ENCODE measurements at places on chromosomes 6 and 20. TPM values are rescaled to one million over a fixed set of nuclear protein-coding genes. Genes with fewer than 3 reads are reported as not detected.

DNAH8 gene
- not detected for total RNA-seq

VWA7 gene
- 0.34 TPM for total RNA-seq

RIN2 gene
- total RNA-seq: 10.6 TPM

OXT gene
- total RNA-seq: not detected

CFAP61 gene
- not detected for total RNA-seq

TMX4 gene
- 10.2 TPM for total RNA-seq

ZMYND8 gene
- 15.4 TPM for total RNA-seq

GPX5 gene
- total RNA-seq: not detected

OR12D3 gene
- total RNA-seq: not detected

GRCh38 chr6:166763606-166764472, 136.8 kb upstream of the RPS6KA2 start:
- DNase-seq: no peak

- DNase-seq: no peak
These were observed 608.9 kb downstream of the C6orf118 start for GRCh38 chr6:164700497-164700896.

DNA sequence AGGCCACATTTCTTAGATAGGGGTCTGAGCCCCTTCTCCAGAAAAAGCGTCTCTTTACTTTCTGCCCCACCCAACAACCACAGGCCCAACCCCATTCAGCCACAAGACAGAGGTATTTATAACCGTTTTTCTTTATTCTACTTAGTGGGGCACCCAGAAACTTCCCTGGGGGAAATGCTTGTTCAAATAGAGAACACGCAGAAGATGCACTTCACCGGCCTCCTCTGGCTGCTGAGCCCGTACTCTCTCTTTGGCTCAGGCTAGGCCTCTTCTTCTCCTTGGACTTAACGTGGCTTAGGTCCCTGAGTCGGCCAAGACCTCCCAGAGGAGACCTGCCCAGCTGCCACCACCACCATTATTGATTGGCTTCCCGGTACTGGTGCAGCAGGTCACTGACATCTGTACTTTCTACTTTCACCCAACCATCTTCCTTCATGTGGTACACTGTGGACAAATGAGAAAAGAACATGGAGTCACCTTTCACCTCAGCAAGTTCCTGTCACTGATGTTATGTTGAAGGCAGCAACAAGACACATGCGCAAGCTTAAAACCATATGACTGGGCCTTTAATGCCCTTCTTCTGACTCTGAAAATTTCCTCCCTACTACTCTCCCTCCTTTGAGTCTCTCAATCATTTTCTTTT, 2.2 kb upstream of the TAP2 start:
- DNase-seq: no peak

GRCh38 chr6:166989427-166990032, 9.7 kb upstream of the CEP43 start:
- peak; percentile 2 for DNase-seq

DNA sequence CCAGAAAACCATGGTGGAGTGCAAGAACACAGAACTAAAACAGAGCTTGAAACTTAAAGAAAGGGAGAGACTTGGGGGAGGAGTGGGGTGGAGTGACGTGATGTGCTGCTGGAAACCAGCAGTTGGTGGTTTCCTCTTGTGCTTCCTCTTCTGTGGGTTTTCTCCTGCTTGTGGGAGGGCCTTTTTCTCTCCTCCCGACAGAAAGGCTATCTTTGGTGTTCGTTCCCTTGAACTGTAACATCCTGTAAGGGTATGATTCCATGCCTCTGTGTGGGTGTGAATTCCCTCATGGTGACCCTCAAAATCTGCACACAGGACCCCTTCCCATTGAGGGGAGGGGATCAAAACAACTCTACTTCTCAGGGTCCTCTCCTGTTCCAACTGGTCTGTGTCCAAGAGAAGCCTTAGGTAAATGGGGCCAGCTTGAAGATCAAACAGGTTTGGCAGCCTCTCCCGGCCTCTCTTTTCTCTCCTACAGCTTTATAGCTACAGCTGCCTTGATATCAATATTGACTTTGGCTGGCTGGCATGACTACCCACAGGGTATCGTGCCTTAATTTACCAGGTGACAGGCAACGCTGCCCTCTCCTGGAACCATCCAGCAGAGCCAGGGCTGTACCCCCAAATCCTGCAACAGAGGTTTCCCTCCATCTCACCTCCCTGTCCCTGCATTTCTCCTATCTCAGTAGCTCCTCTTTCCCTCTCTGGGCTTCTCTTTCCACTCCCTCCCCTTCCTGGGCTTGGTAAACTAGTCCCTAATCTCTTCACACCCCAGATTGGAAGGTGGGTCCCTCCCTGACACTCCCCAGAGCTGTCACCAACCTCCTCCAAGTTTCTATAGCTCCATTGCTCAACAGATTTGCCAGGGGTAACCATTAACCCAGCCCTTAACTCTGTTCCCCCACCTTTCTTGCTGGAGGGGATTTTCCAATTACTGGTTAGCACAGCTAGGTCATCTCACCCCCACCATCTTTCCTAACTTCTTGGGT, 1.5 kb upstream of the MSH5 start:
- DNase-seq: peak; percentile 93

- no peak for DNase-seq
These were observed 190.8 kb downstream of the TENT5A start for GRCh38 chr6:81561731-81562130.

DNA sequence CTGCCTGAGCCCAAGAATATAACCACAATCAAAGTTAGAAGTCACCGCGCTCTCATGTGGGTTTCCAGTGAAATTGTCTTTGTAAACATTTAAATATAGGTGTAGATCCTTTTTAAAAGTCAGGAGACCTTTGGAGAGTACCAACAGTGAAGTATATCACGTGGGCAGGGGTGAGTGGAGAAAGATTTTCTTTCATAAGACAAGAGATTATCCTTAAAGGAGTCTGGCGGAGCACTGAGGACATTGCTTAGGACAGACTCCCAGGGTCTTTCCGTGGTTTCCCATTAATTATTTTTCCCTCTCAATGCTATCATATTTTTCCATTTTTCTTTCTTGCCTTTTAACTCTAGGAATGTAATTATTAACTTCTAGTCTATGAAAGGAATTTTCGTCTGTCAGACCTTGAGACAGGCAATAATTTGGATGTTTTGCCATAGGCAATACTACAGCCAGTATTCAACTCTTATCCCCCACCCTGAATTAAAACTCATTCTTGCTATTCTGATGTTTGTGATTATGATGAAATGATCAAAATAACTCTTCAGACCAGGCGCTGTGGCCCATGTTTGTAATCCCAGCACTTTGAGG, 31.4 kb downstream of the DCBLD1 start:
- no peak for DNase-seq

DNA sequence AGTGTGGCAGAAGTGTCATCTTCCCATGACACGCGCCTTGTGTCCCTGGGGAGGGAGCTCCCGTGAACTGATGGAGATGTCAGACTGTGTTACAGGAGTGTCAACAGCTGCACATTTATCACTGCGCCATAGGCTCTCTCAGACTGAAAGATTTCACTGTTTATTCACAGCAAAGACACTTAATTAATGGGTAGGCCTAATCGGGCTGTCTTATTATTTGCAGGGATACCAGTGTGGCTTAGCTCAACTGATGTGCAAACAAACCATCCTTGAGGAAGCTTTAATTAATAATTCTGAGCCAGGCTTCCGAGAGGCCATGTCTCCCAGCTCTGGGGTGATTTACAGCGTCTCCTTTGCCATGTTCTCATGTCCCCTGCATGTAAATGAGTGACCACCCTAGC, 771.0 kb downstream of the QKI start:
- no peak for DNase-seq

DNA sequence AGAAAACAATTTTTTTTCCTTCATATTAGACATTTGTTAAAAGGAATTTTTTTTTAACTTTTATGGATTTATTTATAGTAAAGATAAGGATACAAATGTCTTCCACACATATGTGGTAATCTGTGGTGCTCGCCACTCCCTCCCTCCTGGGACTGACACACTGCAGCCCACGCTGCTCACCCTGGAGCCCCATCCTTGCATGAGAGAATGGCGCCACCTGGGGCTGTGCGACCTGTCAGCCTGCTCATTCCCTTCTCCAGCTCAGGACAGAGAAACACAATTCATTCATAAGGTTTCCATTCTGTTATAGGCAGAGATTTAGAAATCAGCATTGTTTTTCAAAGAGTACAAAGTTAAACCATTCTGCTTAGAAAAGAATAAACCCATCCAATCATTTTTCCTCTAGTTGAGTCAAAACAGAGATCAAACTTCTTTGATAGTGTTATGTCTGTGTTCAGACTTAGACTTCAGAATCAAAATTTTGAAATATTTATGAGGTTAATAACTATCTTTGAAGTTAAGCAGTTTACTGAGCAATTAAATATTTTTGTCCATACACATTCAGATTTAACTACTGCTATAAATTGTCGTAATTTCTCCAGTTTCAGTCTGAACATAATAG, 42.8 kb upstream of the DYNLRB1 start:
- peak; percentile 40 for DNase-seq

- DNase-seq: no peak
These were observed 11.4 kb upstream of the RFPL4B start for GRCh38 chr6:112335736-112336135.

DNA sequence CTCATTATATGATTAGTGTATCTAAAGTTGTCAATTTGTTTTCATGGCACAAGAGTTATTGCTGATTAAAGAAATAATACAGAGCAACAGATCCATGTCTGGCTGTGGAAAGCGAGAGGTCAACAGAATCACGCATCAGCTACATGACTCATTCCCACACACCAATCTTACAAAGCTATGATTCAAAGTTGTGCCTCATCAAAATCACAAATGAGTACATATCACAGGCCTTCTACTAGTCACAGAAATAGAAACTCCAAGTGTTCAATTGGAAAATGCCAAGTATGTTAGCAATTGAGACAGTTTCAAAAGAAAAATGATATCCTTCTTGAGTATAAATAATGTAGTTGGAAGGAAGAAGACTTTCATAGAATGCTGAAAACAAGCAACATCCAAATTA, 57.8 kb upstream of the NKAIN2 start:
- DNase-seq: peak; percentile 1

DNA sequence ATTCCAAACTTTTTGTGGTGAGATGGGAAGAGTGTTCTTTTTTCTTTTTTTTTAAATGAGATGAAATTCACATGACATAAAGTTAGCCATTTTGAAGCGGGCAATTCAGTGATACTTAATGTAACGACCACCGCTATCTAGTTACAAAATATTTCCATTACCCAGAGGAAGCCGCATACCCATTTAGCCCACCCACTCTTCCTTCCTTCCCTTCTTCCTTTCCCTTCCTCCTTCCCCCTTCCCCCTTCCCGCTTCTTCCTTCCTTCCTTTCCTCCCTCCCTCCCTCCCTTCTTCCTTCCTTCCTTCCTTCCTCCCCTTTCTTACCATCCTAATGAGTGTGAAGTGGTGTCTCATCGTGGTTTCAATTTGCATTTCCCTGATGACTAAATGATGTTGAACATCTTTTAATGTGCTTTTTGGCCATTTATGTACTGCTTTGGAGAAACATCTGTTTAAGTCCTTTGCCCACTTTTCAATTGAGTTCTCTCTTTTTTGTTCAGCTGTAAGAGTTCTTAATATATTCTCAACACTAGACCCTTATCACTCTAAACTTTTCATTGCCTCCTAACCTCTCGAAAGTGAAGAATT, 371.1 kb downstream of the FARS2 start:
- DNase-seq: no peak

GRCh38 chr6:19699932-19700331, 137.2 kb upstream of the ID4 start:
- DNase-seq: no peak

DNA sequence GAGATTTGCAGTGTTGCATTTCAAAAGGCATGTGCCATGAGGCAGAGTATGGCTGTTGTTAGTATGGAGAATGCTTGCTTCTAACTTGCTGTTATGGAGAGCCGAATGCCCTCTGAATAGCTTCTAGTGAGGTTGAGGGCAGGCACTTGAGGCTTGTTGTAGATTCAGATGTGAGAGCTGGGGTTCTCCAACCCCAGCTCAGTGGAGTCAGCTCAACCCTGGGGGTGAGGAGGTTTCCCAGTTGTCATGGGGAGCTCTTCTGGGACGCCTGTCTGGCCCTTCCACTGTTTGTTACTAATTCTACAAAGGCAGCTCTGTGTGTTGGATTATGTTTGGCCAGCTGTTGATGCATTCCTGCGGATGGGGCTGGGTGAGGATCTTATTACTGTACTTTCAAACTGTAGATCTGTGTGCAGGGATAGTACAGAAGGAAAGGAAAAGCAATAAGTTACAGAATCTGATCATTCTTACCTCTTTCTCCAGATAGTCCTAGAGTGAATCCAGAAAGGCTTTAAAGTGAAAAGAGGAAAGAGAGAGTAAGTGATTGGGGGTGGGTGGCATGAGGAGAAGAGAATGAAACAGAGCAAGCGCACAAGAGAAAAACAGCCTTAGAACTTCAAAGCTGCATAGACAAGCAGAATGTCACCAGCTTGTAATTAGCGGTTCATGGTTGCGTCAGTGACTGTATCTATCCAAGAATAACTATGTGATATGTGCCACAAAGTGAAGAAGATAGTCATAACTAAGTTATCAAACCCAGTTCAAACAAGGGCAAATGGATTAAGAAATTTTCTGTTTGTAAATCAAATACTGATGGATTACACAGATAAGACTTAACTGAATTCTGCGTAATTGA, 148.7 kb downstream of the PRL start:
- DNase-seq: peak; percentile 81

DNA sequence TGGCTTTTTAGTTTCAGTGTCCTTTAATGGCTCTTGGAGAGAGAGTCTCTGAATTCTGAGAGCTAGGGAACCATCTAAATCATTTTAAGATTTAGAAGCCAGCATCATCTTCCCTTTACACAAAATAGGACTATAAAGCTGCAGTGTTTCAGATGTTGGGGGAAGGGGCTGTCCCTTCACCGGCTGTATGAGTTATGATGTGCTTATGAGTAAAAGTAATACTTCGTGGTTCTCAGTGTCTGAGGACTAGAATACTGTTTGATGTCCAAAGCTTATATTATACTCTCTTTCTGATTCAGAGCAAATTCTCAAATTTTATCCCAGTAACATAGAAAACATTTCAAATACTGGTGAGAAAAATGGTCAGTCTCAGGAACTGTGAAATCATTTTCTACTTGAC, 63.5 kb upstream of the FAM8A1 start:
- no peak for DNase-seq

GRCh38 chr6:6766230-6766905, 177.8 kb downstream of the LY86 start:
- no peak for DNase-seq

DNA sequence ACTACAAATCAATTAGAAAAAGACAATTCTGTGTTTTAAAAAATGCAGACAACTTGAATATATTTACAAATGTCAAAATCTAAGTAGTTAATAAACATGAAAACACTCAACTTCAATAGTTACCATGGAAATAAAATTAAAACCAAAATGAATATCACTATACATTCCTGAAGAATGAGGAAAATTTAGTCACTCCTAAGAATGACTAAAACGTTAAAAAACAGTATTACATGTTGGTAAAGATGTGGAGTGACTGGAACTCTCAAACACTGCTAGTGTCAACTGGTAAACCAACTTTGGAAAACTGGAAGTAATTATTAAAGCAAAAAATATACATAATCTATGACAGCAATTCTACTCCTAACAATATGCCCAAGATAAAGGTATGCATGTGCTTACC, 36.3 kb downstream of the AHI1 start:
- no peak for DNase-seq
